ENCODE measurements at places on chromosomes 16 and 17.

GRCh38 chr16:25257956-25258860, 563 bp upstream of the ZKSCAN2 start:
- peak; percentile 88 for DNase-seq

GRCh38 chr17:50094243-50094752, 853 bp upstream of the PDK2 start:
- DNase-seq, result peak; percentile 78

DNA sequence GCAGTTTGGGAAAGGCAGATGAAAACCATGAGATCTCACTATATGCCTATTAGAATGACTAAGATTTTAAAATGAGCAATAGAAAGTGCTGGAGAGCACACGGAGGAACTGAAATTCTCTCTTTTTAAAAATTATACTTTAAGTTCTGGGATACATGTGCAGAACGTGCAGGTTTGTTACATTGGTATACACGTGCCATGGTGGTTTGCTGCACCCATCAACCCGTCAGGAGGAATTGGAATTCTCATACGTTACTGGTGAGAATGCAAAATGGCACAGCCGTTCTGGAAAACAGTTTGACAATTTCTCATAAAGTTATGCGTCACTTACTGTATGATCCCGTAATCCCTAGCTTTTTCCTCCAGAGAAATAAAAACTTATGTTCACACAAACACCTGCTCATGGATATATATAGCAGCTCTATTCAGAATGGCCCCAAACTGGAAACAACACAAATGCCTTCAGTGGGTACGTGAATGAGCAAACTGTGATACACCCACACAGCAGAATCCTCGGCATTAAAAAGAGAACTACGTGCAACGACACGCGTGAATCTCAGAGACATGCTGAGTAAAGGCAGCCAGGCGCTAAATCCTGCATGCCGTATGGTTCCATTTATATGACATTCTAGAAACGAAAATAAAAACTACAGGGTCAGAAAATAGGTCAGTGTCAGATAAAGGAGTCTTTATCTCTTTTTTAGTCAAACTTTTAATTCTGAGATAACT, 11.8 kb downstream of the PIK3R6 start:
- no peak for DNase-seq

DNA sequence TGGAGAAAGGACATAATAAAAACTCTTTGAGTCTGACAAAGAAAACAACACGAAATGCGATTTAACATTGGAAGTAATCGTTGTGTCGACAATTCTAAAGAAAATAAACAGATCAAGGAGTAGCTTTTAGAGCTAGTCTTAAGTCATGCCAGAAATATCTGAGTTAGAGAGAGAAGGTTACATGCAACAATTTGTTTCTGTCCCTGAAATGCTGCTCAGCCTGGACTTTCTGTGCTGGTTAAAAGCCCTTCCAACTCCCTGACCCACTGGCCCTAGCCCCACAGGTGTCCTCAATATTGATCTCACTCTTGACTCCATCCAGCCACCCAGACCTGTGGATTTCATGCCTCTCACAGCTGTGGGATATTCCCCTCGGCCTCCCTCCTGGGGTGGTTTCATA, 33.2 kb upstream of the TEX2 start:
- peak; percentile 56 for DNase-seq

GRCh38 chr16:16001596-16002255, 52.3 kb downstream of the ABCC1 start:
- no peak for DNase-seq

DNA sequence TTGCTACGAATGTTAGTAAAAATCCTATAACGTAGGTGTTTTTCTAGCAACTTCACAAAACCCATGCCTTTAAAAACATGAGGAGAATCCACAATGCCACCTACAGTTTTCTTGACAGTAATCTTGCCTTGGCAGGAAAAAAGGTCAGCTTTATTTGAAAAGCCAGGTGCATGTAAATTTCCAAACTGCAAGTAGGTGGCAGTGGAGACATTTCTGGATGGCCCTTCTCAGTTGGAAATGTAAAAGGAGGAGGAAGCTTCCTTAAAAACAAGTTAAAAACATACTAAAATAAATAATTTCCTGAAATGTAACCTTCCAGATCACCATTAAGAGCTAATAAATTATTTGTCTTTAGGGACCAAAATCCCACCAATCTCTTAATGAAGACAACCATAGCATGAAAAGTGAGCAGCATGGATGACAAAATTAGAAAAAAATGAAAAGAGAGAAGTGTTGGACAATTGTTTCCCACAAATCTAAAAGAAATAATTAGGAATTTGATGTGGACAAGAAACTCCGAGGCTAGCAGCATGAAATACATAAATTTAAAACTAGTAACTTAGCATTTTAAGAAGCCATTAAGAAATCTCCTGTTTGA, 152.2 kb downstream of the SNX11 start:
- peak; percentile 49 for DNase-seq

DNA sequence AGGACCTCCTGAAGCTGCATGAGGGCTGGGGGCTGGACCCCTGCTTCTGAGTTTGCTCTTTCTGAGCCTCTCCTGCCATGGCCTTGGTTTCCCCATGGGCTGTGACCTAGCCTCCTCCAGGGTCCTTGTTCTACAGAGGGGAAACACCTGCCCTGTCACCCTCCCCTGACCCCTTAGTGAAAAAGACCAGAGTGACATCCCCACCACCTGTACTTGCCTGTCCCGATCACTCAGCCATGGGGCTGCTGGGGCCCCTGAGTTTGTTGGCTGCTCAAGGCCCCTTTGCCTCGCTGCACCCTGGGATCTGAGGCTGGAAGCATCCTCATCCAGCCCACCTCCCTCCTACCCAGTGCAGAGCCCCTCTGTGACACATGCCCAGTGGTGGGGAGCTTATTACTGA, 800 bp downstream of the NOD2 start:
- DNase-seq, result no peak

- no peak for DNase-seq
Measured at GRCh38 chr16:3952737-3953131, 72.2 kb upstream of the CREBBP start.

DNA sequence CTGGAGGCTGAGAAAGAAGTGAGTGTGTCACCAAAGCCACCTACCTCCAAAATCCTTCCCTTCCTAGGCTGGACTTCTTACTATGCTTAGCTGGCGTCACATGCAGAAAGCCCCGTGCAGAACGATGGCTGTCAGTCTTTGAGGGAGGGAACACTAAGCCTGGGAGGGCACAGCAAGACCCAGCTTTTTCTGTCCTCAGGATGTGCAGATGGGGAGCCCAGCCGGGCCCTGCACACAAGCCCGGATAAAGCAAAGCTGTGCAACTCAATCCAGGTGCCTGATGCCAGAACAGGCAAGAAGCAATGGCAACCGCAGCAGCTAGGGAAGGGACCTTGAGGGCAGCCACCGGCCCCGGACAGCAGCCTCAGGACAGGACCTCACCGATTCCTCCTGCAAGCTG, 13.9 kb upstream of the USP36 start:
- DNase-seq, result no peak

DNA sequence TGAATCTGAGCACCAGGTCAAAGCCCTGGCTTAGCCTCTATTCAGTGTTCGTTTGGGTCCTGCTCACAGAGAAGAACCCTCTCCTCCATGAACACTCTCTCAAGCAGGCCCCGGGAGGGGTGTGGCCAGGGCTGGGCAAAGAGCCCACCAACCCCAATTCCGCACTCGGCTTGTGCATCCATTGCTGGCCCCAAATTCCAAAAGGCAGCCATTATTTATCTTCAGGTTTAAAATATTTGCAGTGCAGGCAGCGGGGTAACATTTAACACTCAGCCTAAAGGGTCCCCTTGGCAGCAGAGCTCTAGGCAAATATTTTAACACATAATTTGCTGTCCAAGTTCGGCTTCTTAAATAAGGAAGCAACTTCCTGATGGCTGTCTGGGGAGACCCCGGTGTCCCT, 115.7 kb downstream of the ZNF423 start:
- no peak for DNase-seq

DNA sequence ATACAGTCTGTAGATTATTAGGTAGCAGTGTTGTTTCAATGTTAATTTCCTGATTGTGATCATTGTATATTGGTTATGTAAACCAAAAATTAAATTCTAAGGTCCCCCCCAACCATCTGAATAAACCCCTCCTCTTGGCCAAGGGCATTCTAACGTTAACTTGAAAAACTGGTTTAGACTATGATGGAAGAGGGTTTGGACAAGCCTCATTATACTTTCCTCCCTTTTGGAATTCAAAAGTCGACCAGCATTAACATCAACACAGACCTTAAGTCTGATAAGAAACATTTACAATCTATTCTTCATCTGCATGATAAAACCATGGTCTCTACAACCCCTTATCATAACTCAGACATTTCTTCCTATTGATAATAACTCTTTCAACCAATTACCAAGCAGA, 20.6 kb upstream of the KIFC3 start:
- DNase-seq, result no peak
